ENCODE measurements at places on chromosomes 11 and 22. TPM values are rescaled to one million over a fixed set of nuclear protein-coding genes. Genes with fewer than 3 reads are reported as not detected.

GRCh38 chr22:26786398-26786797 lies 129.0 kb downstream of the MIAT start:
- no peak for DNase-seq

DNA sequence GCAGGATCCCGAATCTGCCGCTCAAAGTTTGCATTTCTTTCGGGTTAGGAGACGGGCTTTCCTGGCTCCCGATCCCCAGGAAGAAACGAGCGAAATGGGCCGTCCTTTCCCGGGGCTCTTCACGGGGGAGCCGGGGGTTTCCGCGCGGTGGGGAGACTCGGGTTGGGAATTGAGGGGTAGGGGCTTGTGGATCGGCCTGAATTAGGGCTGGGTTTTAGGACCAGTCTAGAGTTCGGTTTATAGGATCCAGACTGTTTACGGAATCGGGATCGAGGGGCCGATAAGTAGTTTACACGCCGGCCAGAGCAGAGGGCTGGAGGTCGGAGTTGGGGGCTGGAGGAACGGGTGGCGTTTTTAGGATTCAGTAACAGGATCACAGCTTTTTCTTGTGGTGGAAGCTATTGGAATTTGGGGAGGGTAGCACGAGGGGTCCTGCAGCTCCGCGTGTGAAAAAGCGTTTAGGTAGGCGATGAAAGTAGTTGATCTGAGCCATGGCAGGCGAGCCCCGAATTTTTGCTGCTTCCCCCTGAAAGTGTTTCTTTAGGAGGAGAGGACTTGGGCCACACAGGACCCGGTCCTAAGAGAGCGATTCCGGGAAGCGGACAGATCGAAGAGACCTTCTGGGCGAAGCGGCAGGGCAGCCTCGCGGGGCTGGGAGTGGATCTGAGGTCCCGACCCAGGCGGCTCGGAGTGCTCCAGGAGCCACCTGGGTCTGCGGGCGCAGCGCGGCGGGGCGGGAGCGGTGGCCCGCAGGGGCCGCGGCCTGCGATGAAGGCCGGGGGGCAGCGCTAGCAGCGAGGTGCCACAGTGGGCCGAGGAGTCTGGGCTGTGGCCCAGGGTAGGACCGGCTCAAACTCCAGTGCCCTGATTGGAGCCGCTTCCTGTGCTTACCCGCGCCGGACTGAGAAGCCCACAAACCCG lies 1.6 kb downstream of the PKNOX2 start:
- peak; percentile 37 for DNase-seq

GRCh38 chr22:35155403-35156025 lies 89.6 kb downstream of the ISX start:
- no peak for DNase-seq

DNA sequence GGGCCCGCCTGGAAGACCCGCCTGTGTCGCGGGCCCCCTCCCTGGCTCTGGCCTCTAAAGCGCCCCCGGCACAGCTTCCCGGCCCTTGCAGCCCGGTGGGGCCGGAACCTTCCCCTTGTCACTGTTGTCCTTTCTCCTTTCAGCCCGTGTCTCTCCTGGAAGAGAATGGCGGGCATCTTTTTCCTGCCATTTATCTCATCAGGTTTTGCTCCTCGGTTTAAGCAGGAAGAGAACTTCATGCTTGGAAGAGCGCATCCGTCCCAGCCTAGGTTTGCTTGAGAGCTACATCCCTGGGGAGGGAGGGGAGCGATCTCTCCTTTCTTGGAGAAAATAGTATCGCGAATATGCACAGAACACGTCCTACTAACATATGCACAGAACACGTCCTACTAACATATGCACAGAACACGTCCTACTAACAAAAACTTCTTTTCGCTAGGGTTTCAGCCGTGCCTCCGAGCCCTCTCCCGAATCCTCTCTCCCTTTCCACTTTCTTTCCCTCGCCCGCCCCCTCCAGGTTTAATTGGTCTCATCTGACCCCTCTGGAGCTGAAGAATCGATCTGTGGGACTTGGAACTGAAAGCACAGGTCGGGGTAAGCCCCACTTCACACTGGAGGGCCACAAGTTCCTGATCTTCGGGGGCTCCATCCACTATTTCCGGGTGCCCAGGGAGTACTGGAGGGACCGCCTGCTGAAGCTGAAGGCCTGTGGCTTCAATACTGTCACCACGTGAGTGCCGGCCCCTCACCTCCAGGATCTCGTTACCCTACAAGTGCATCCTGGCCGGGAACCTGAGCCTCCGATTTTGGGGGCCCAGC lies 1.2 kb downstream of the GLB1L3 start:
- no peak for DNase-seq

DNA sequence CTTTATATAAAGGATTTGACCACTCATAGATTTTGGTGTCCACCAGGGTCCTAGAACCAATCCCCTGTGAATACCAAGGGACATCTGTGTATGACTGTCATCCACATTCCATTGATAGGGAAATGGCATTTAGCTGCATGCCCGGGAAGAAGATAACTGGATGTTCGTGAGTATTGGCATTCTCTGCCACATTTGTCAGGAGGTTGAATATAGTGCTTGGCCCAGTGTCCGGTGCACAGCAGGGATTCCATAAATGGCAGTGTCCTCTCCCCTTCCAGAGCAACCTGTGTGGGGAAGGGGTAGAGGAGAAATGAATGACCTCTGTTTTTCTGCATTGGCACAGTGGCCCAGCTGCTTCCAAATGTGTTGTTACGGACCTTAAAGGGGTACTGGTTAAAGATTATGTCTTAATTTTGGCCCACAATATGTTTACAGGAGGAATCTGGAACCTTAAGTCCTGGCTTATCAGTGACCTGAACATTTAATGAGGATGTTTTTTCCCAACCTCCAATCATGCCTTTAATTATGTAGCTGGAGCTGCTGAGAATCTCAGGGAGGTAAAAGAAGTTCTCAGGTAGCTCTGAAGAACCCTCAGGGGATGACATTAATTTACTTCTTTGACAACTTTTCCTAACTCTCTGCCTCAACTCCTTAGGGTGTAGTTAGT lies 33.6 kb upstream of the OR4B1 start:
- no peak for DNase-seq

DNA sequence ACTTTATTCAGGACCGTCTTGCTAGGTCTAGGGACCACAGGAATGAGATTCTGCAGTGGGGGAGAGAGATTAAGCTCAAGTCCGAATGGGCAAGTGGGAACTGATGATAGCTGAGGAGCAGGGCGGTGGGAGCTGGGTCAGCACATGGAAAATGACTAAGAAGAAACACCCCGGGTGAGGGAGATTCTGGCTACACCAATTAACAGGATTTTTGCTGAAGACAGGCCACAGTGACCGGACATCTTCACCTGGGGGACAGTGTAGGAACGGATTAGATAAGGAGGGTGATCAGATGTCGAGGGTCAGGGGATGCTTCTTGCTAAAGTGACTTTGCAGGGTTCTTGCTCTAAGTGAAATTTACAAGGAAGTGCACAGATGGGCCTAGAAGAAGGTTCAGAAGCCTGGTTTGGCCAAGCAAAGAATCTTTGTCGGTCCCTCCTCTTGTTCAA lies 8.5 kb upstream of the DGCR8 start:
- no peak for DNase-seq

PGA5 gene
- not detected for total RNA-seq

KRTAP5-1 gene
- total RNA-seq: not detected
